ENCODE measurements at places on chromosomes 1 and 21.

DNA sequence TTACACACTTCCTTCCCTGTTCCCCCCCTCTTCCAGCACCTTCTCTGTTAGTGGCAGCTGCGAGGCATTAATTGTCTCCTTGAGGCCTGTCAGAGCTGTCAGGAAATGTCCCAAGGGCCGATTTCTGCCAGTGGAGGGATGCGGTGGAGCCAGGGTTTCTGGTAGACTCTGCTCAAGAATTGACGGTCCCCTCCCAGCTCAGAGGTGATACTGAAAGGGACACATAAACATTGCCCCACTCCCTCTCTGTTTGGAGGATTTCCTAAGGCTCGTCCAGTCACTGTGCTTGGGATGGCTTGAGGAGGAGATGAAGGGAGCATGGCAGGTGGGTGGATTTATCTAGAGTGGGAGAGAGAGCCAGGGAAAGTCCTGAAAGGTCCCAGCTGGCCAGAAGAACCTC, 61.4 kb upstream of the CD34 start:
- no peak for DNase-seq

GRCh38 chr1:185610954-185611353, 123.2 kb upstream of the HMCN1 start:
- no peak for DNase-seq

- DNase-seq: no peak
Observed at GRCh38 chr1:205662135-205662738, 18.1 kb downstream of the SLC45A3 start.

DNA sequence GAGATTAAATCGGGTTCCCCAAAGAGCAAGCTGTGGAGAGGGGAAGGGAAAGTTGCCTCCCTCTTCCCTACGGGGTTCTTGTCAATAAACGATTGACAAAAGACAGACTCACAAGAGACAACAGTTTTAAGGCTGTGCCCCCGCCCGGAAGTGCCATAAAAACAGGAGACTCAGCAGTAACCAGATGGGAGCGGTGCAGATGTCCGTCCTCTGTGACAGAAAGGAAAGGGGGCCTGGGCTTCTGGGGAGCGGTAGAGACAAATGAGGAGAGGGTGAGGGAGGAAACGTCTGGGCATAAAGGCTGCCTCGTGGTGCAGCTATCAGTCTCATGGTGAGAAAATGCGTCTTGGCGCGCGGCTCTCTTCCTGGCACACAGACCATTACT, 5.9 kb downstream of the TP73 start:
- DNase-seq: no peak

GRCh38 chr1:226223786-226224244, 351 bp downstream of the MIXL1 start:
- DNase-seq: peak; percentile 5

DNA sequence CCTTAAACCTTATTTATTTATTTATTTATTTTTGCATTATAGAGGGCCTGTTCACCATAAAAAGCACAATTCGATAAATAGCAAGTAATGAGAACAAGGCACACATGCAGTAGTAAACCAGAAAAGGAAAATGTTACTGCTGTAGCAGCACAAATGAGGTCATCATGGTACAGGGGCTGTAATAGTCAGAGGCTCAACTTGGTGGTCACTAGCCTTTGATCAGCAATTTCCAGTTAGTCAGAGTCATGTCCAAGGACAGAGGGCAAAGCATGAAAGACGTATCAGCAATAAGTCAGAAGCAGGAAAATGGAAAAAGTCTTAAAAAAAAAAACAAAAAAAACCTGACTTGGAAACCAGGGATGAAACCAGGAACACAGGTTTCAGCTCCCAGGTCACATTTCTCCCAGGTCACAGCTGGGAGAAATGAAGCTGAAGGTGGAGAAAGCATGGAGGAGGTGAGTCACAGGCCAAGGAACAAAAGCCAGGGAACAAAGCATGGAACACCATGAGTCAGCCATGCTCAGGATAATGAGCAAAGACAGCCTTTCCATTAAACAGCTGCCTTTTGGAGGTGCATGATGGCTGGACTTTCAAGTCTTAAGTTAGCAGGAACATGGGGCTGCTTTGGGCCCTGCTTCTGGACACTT, 556.3 kb downstream of the LTN1 start:
- no peak for DNase-seq

GRCh38 chr1:183432548-183432875, 14.3 kb upstream of the NMNAT2 start:
- DNase-seq: no peak
